ENCODE measurements at places on chromosomes 12 and 14. TPM values are rescaled to one million over a fixed set of nuclear protein-coding genes. Genes with fewer than 3 reads are reported as not detected.
A peak's percentile ranks its signal among the peaks of the same experiment; 100 is the strongest.

GRCh38 chr14:56333359-56334292 lies 215.4 kb downstream of the PELI2 start:
- no peaks in the 10 kb centered on the region for H3K4me1 ChIP-seq
- no peak overlapping the region for H3K4me3 ChIP-seq
- DNase-seq = no peak
- peak overlapping the region; percentile 23 for H3K27ac ChIP-seq

DNA sequence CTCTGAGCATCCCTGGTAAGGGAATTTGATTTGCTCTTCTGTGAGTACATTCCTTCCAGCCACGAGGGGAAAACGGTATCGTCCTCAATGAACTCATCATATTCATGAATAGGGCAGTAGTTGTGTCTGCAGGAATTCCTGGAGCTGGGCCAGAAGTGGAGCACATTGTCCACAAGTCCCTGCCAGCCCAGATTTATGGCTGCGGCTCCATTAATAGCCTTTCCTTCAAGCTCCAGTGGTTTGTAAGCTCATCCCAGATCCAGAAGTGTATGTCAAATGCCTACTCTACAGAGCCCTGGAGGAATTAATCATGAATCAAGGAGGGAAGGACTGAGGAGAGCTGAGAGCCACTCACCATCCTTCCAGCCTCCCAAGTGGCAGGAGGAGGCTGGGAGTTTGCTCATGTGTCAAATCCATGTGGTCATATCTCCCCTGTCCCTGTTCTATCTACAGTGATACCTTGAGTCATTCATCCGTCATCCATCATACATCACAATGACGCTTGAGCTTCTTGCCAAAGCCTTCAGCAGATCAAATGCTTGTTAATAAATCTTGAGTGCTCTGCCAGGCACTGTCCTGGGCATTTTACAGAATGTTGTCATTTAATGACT lies 65.5 kb downstream of the SVOP start:
- no peak overlapping the region for H3K27ac ChIP-seq
- DNase-seq = no peak
- peaks cover 7% of the 10 kb centered on the region for H3K4me1 ChIP-seq
- H3K36me3 ChIP-seq = no peaks in the 10 kb centered on the region
- no peaks in the 10 kb centered on the region for H3K27me3 ChIP-seq

The AQP5 gene
- 4.6 TPM for total RNA-seq

The TMEM229B gene
- 10.2 TPM for total RNA-seq

The CIDEB gene
- 8.0 TPM for total RNA-seq

DNA sequence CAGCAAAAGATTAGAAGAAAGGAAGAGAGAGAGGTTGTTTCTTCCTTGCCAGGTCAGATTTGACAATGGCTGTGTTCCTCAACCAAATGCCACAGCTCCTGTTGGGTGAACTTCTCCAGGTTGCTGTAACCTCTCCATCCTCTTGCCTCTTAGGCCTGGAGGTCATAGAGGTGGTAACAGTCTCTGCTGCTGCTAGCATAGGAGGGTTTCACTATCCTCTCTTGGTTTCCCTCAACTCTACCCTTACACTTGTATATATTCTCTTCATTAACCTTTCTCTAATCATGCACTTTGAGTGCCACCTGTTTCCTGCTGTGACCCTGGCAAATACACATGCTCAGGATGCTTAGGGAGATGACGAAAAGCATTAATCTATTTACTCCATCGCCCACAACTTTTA lies 67.7 kb upstream of the HIF1A start:
- H3K36me3 ChIP-seq = no peaks in the 10 kb centered on the region
- H3K27me3 ChIP-seq = no peaks in the 10 kb centered on the region
- no peak for DNase-seq
- H3K27ac ChIP-seq = no peak overlapping the region

- no peak overlapping the region for H3K4me3 ChIP-seq
- no peaks in the 10 kb centered on the region for H3K4me1 ChIP-seq
- no peaks in the 10 kb centered on the region for H3K36me3 ChIP-seq
- no peak overlapping the region for H3K27ac ChIP-seq
These were observed 133.6 kb upstream of the NAV3 start for GRCh38 chr12:77697126-77697525.

GRCh38 chr12:121296618-121297434 lies at the start of gene CAMKK2:
TSS of gene CAMKK2 (minus strand) at chr12:121296709. CDS start at chr12:121274526, 22,183 bp downstream.
- DNase-seq = peak; percentile 73
- H3K27ac ChIP-seq = peak within 1 kb of the TSS; percentile 94
- H3K4me3 ChIP-seq = peak within 1 kb of the TSS; percentile 97

DNA sequence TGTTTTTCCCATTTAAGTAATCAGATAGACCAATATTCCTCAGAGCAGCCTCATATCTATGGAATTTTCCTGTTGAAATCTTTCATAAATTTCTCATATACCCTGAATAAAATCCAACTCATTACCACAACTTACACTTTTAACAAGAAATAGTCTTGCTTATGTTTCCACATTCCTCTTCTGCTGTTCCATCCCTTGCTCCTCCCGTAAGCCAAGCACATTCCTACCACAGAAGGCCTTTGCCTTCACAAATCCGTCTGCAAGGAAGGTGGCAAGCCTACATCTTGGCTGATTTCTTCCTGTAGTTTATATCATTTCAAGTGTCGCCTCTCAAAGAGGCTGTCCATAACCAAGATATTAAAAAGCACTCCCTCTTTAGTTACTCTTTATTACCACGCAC lies 127.7 kb downstream of the C12orf50 start:
- no peaks in the 10 kb centered on the region for H3K4me1 ChIP-seq
- H3K4me3 ChIP-seq = no peak overlapping the region
- no peaks in the 10 kb centered on the region for H3K36me3 ChIP-seq
- H3K27ac ChIP-seq = no peak overlapping the region

The ACOT6 gene
- not detected for total RNA-seq

All from breast epithelium (tissue), 4 donors.